CD4-positive, alpha-beta T cell treated with Interleukin-2 at 100 ng/mL for 4 hours (primary cell): ENCODE measurements at places on chromosomes 1 and 21.

DNA sequence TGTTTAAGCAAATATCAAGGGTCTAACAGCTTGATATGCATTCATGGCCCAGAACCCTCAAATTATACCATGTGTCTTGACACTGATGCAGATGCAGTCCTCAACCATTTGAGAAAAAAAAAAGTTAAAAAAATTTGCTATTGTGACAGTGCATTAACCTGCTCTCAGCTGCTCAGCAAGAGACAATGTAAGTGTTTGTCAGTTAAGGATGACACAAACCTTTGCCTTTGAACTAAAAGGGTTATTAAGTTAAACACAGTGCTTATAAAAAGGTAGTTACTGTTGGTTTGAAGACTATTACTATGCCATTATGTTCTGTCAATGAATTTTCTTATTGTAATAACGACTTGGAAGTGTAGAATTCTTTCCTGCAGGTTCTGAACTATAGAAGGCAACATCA is 655.6 kb upstream of the NEGR1 start:
- DNase-seq = no peak

DNA sequence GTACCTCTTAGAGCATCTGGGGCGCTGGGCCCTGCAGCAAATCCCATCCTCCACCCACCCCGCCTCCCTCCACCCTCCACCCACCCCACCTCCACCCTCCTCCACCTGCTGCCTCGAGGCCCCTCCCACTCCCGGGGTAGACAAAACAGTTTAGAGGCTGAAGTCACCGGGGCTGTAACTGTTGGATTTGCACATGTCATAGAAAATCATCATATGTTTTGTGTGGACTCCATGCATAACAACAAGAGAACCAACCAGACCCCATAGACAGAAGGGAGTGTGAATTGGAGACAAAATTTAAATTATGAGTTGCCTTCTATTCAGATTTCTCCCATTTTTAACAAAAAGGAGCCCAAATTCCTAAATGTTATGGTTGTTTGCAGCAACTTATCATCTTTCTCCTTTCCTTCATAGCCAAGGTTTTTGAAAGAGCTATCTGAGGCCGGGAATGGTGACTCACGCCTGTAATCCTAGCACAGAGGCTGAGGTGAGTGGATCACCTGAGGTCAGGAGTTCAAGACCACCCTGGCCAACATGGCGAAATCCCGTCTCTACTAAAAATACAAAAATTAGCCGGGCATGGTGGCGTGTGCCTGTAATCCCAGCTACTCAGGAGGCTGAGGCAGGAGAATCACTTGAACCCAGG is 28.2 kb upstream of the LGALS8 start:
- no peak for DNase-seq

DNA sequence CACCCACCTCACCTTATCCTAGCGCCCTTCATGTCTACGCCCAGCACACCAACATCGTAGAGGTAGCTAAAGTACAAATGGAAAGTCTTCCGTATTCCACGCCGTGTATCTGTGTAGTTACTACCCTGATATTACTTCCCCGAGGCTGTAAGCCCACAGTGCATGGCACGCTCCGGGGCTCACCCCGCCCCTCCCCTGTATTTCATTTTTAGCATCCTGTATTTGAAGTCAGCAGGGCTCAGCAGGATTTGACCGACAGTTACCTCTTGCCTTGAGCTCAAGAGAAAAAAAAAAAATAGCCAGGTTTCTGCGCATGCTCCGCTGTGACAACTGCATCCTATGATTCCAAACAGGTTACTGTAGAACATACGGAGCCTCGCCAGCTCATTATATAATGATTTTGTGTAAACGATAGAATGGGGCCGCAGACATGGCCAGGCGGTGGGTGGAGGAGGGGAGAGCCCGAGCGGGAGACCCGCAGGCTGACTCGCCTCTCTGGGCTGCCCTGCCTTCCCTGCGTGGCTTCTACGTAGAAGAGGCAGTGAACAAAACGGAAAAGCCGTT is 1.3 kb downstream of the ABCG1 start:
- DNase-seq = peak; percentile 85

DNA sequence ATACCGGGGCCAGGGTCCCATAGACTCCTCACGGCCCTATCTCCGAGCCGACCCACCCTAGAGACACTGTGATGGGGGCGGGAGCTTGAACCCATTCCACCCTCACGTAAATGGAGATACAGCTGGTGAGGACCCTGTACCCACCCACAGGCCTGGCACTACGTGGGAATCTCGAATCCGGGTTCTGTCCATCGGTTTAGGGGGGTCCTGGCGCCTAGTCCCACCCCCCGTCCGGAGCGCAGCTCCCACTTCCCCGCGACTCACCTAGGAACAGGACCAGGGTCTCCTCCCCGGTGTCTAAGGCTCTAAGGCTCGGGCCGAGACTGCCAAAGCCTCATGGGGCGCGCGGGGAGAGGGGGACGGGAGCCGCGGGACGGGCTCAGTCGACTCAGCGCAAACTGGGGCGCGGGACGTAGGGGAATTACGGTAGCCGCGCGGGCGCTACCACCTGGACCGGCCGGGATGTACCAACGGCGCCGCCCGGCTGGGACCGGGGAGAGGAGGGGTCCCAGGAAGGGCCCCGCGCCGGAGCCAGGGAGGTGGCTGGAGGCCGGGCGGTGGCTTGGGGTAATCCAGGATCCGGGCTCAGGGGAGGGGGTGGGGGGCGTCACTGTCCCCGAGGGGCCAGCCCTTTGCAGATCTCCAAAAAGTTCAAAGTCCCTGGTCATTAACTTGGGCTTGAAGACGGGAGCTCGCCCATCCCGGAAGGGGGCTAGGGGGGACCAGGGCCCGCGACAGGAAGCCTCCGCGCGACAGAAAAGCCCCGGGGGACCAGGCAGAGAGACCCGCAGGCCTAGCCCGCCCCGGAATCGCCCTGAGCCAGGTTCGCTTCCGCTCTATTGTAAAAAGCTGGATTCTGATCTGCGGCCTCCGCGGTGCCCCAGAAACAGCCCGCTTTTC is 1.0 kb downstream of the PLEKHG5 start:
- DNase-seq = peak; percentile 47
